ENCODE measurements at places on chromosomes 1 and 21. TPM values are rescaled to one million over a fixed set of nuclear protein-coding genes. Genes with fewer than 3 reads are reported as not detected.

The PTPRF gene
- total RNA-seq = 282 TPM

- H3K36me3 ChIP-seq = no peaks in the 10 kb centered on the region
- H3K27me3 ChIP-seq = no peaks in the 10 kb centered on the region
- H3K27ac ChIP-seq = no peak overlapping the region
Measured at GRCh38 chr1:33512226-33513011, 40.0 kb downstream of the ZSCAN20 start.

DNA sequence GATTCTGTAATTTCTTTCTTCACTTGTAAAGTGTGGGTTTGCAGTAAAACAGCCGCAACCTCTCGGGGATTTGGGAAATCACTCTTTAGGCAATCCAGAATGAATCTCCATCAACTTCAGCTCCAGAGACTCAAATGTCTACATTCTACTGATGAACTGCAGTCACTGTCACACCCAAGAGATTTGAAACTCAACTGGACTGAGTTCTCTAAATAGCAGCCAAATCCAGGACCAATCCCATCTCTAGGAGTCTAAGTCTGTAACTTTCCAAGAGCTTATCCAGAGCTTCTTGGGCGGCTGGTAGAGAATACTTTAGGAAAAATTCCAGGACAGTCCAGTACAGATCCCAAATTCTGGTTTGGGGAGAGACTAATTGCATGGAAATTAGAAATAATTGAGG is 62.9 kb downstream of the ADAMTS1 start:
- no peaks in the 10 kb centered on the region for H3K27me3 ChIP-seq
- peak overlapping the region; percentile 68 for H3K27ac ChIP-seq
- H3K4me1 ChIP-seq = peaks cover 19% of the 10 kb centered on the region
- peak; percentile 41 for DNase-seq
- H3K36me3 ChIP-seq = no peaks in the 10 kb centered on the region

DNA sequence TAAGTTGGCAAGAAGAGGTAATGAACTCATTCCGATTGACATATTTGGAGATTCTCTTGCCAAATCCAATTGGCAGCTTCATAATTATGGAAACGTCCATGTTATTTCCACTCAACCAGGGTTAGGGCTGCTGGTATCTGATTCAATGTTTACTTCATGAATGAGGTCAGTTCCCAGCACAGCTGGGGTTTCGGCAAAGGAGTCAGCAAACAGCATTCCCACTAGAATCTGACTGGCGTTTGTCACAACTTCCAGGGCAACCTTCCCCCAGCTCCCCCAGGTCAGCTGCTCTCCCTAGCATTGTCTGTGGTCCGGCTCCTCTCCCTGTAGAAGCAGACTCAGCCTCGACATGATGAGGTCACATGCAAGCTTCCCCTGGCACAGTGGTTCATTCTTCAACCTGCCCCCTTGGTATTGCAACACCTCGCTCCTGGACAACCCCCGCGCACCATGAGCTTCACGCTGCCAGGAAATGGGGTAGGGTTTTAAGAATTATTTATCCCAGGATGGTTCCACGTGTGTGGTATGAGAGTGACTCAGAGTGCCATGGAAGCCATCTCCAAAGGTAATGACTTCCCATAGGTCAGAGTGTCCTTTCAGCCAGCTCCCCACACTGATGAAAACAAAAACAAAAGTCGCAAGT is 100.7 kb upstream of the SLC25A33 start:
- H3K36me3 ChIP-seq = no peaks in the 10 kb centered on the region
- no peak overlapping the region for H3K4me3 ChIP-seq
- peak; percentile 44 for DNase-seq

The CAPN8 gene
- 581 TPM for total RNA-seq

DNA sequence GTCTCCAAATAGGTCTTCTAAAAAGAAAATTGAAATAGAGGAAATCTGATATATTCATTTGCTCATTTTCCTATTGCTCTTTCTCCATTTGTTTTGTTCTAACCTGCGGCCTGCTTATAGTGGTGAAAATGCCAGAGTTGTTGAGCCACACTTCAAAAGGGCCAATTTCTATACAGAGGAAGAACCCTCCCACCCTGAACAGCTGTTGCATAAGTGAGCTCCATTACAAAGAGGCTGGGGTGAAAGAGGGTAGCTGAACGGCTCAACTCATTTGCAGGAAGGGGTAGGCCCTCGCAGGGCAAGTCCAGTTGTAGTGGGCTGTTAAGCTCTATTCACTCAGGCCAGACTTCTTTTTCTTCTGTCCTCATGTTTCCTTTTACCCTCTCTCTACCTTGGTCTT is 8.8 kb downstream of the ADCY10 start:
- peaks cover 19% of the 10 kb centered on the region for H3K4me1 ChIP-seq
- no peaks in the 10 kb centered on the region for H3K36me3 ChIP-seq
- H3K27me3 ChIP-seq = no peaks in the 10 kb centered on the region
- H3K4me3 ChIP-seq = no peak overlapping the region
- no peak for DNase-seq

The KCND3 gene
- 15.8 TPM for total RNA-seq

DNA sequence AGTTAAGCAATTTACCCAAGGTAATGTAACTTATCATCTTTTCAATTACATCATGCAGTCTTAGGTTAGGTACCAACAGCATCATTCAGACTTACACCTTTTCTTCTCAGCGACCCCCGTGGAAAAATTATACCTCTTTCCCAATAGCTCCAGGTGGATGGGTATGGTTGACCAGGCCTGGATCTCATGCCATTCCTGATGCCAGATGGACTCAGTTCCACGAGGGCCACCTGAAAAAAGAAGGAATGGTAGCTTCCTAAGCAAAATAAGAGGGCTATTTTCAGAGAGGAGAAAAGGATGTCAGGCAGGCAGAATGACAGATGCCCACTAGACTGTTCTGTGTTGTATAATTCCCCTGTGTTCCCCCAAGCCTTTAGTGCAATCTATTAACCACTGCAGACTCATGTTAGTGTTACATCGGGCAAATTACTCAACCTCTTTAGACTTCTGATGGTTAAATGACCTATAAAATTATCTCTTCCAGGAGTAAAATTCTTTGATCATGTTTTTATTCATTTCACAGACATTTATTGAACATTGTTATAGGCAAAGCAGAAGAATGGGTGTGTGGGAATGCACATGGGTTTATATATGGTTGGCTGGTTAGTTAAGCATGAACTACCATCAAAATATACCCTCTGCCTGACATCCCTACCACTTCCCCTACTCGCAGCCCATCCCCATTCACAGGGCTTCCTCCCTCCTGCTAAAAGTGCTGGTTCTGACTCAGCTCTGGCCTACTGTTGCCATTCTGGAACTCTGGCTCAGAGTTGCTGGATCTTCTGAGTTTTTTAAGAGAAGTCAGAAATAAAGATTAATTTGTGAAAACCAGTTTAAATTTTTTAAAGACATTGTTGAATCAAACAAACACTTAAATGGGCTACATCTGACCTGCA is 10.6 kb upstream of the MYSM1 start:
- DNase-seq = no peak
- no peaks in the 10 kb centered on the region for H3K4me1 ChIP-seq
- no peaks in the 10 kb centered on the region for H3K36me3 ChIP-seq
- H3K27me3 ChIP-seq = no peaks in the 10 kb centered on the region
- no peak overlapping the region for H3K27ac ChIP-seq
- H3K4me3 ChIP-seq = no peak overlapping the region

DNA sequence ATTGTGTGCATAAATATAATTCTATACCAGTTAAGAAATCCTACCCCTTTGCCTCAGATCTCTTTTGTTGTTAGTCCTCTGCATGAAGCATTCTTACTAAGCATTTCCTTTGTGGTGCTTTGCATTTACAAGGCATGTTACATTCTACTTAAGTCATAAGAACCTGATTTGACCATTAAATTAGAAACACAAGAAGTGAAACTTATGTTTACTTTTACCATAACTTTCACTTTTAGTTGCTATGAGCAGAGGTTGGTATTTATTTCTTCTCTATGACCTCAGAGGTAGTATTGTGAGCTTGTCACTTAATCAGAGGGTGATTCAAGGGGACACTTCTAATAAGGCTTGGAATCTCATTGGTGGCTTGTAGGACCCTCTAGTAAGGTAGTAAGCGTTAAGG is 9.0 kb downstream of the FAM20B start:
- H3K36me3 ChIP-seq = no peaks in the 10 kb centered on the region
- H3K4me1 ChIP-seq = peaks cover 95% of the 10 kb centered on the region
- no peak overlapping the region for H3K4me3 ChIP-seq
- peak overlapping the region; percentile 33 for H3K27ac ChIP-seq

DNA sequence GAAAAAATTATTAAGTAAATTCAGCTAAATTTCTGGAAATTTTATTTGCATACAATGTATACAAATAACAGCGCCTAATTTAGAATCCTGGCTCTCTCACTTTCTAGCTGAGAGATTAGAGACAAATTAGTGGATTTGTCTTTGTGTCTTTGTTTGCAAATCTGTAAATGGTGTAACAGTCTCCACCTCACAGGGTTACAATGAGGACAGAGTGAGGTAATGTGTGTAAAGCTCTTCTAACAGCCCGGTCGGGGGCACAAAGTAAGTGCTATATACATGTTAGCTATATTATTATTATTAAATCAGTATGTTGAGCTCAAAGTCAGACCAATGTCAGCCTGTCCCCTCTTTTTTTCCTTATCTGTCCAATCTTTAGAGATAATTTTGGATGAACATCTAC is 5.0 kb upstream of the ADAMTSL4 start:
- H3K27me3 ChIP-seq = no peaks in the 10 kb centered on the region
- no peak overlapping the region for H3K4me3 ChIP-seq
- no peak for DNase-seq
- no peaks in the 10 kb centered on the region for H3K36me3 ChIP-seq
- H3K4me1 ChIP-seq = peaks cover 10% of the 10 kb centered on the region

GRCh38 chr21:33642896-33643657 is 776 bp downstream of the ITSN1 start:
- H3K4me3 ChIP-seq = peak overlapping the region; percentile 96
- peaks cover 56% of the 10 kb centered on the region for H3K4me1 ChIP-seq
- no peaks in the 10 kb centered on the region for H3K27me3 ChIP-seq
- peak; percentile 31 for DNase-seq

DNA sequence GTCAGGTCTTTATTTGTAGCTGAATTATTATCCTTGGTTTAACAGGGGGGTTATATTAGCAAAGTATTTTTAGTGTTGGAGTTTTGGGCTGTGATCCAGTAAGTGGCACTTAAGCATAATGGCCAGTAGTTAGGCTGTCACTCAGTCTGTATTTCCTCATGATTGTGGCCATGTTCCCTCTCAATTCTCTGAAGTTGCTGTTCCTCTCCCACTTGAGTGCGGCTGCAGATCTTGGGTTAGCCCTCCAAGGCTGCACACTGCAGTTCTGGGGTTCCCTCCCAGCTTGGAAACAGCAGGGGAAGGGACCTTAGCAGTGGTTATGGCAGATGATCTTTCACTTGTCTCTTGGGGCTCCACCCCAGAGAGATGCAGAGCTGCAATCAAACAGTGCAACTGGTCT is 23.2 kb upstream of the DENND1B start:
- no peaks in the 10 kb centered on the region for H3K4me1 ChIP-seq
- H3K27ac ChIP-seq = no peak overlapping the region
- H3K27me3 ChIP-seq = no peaks in the 10 kb centered on the region
- DNase-seq = no peak
- H3K4me3 ChIP-seq = no peak overlapping the region
- no peaks in the 10 kb centered on the region for H3K36me3 ChIP-seq

The OR2M3 gene
- not detected for total RNA-seq

- H3K4me1 ChIP-seq = no peaks in the 10 kb centered on the region
- no peak overlapping the region for H3K27ac ChIP-seq
- H3K36me3 ChIP-seq = no peaks in the 10 kb centered on the region
- DNase-seq = no peak
Measured at GRCh38 chr1:60063561-60063960, 10.0 kb downstream of the C1orf87 start.

The FCAMR gene
- total RNA-seq = not detected

The RALGPS2 gene
- total RNA-seq = 14.0 TPM

DNA sequence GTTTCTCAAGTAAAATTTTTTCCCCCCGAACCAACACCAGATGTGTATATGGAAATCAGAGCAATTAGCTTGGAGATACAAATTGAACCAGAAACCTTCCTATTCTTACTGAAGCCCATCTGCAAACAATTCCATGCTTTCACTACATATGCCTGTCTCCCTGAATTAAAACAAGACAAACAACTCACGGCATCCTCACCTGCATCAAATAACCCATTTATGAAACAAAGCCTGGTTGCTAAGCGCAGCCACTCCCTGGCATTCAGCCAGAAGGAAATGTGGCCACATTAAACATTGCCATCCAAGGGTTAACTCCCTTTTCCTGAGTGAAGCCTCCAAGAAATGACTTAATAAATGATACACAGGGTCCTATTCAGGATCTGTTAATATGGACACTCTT is 55.3 kb downstream of the APP start:
- DNase-seq = peak; percentile 72
- peak overlapping the region; percentile 26 for H3K27ac ChIP-seq
- H3K36me3 ChIP-seq = peaks cover 7% of the 10 kb centered on the region
- no peaks in the 10 kb centered on the region for H3K27me3 ChIP-seq
- H3K4me3 ChIP-seq = no peak overlapping the region

DNA sequence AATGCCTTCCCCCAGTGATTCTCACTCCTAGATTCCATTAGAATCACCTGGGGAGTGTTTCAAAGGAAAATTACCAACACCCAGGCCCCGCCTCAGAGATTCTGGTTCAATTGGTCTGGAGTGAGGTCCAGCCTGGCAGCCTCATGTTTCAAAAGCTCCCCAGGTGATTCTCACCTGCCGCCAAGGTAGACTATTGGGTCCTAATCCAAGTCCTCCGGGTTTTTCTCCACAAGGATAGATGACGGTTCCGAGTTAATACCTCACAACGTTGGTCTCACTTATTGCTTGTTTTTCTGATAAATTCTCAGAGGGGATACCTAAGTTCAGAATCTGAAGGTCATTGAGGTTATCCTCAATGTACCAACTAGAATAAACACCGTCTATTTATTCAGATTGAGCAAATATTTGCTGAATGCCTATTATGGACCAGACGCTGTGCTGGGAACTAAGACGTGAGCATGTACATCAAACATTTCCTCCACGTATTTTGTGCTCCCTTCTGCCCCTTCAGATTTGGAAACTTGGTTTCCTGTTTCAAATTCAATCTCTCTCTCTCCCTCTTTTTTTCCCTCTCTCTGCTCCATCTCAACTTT is 97.5 kb downstream of the SEC16B start:
- peaks cover 13% of the 10 kb centered on the region for H3K4me1 ChIP-seq
- no peaks in the 10 kb centered on the region for H3K27me3 ChIP-seq
- H3K27ac ChIP-seq = peak overlapping the region; percentile 70
- no peak for DNase-seq

The TDRD10 gene
- not detected for total RNA-seq

DNA sequence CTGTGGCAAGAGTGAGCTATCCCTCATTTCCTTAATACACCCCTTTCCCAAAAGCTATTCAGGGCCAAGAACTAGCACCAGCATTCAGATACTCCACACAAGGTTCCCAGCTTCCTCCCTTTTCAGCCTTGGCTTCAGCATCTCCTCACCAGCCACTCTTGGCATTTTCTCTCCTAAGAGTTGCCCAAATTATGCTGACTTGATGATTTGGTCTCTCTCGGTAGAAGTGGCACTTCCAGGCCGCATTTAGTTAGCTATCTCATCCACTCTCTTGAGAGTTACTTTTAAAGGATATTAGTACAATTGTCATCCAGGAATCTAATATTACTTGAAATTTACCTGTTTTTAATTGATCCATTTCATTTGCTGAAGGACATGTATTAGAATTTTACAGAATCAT is 199.0 kb upstream of the DMRTA2 start:
- no peaks in the 10 kb centered on the region for H3K27me3 ChIP-seq
- no peaks in the 10 kb centered on the region for H3K36me3 ChIP-seq
- DNase-seq = no peak
